Ovary (tissue), 10 donors: ENCODE measurements at places on chromosomes 3 and 15. TPM values are rescaled to one million over a fixed set of nuclear protein-coding genes. Genes with fewer than 3 reads are reported as not detected.

KIAA1143 gene
- 30.2 TPM for total RNA-seq

GOLGA6L4 gene
- total RNA-seq: 8.0 TPM

DNA sequence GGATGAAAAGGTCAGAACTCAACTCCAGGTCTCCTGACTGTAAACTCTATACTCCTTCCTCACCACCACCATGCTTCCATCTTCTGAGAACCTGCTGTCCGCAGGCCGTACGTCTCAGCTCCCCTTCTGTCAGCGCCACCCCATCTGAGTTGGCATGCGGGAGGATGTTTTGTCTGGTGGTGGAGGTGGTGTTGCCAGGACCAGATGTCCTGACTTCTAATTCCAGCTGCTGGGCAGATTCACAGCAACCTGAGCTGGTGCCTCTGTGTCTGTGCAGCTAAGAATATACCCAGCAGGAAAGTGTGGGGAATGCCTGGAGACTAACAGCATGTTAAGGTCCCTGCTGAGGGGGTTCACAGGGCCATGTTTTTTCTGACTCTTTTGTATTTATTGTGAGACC, 23.2 kb downstream of the PLA1A start:
- no peak for DNase-seq

GRCh38 chr15:72044956-72045355, 73.0 kb downstream of the MYO9A start:
- no peak for DNase-seq

RGMA gene
- 43.2 TPM for total RNA-seq

DNA sequence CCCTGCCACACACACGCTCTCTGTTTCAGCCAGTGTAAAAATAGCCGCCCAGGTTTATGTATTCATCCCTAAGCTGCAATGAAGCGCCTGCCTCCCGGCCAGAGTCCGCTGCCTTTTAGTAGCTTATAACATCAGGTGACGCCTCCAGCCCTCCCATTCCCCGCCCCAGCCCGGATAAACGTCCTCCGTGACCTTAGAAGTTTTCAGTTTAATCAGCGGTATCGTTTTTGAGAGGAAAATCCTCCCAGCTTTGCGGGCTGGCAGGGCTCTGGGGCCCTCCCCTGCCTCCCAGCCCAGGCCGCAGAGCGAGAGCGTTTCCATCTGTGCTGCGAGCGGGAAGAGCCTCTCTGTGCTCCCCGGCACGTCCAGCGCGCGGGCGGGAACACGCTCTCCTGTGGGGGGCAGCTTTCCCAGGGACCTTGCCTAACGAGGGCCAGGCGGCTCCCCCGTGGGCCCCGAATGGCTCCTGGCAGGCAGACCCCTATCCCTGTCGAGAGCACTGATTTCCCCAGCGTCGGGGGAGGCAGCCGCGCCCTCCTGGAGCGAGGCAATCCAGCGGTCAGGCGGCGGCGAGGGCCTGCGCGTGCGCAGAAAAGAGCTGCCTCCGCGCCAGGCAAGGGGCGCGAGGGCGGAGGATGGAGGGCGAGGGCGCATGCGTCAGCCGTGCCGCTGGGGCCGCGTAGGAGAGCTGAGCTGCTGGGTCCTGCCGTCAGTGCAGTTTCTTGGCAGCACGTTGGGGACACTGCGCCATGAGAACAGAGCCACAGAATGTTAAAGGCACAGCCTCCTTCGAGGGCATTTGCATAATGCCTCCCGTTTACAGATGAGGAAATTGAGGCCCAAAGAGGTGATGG, 71.1 kb downstream of the CCNL1 start:
- DNase-seq: peak; percentile 96

DNA sequence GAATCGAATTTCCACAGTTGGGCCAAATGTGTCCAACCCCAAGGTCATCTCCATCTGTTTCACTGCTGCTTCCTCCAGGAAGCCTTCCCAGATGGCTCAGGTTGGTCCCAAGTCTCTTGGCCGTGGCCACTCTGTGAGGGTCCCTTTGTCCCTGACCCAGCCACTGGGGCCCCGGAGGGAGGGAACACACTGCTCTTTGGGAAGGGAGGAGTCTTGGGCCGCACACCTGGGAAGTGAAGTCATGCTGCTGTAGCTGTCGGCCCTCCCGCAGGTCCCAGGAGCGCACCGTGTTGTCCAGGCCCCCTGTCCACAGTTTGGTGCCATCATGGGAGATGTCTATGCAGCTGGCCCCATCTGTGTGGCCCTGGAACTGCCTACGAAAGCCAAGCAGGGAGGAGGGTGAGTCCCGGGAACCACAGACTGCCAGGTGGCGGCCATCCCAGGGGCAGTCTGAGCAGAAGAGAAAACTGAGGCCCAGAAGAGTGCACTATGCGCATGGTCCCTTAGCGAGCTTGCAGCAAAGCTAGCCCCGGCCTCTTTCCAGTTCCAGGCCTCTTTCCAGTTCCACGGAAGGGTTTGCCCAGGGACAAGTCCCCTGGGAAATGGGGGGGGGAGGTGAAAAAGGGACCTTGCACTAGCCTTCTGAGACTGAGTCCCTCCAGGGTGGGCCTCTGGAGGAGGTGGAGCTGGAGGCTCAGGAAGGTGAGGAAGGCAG, 44.6 kb downstream of the TLE3 start:
- DNase-seq: peak; percentile 14

DNA sequence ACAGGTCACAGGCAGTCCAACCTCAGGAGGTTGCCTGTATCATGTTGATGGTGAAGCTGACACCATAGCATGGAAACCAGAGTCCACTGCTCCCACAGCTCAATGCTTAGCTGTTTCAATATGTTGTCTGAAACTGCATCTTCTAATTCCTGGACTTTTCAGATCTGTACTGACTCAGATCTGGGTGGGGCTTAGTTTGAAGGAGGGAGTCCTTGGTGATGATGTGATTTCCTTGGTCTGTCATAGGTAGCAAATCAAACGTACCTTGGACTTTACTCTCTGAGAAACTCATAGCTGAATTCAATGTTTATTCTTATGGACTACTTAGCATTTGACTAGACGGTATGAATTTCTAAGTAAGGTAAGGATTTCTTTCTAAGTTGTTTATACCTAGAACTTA, at the start of gene HHLA2:
TSS of gene HHLA2 (plus strand) at position 310 of the 400 bp plus-strand sequence. CDS start 55,266 bp downstream, outside the sequence.
- no peak for DNase-seq

GRCh38 chr3:187400756-187401155, 32.6 kb downstream of the RTP4 start:
- DNase-seq: no peak

DNA sequence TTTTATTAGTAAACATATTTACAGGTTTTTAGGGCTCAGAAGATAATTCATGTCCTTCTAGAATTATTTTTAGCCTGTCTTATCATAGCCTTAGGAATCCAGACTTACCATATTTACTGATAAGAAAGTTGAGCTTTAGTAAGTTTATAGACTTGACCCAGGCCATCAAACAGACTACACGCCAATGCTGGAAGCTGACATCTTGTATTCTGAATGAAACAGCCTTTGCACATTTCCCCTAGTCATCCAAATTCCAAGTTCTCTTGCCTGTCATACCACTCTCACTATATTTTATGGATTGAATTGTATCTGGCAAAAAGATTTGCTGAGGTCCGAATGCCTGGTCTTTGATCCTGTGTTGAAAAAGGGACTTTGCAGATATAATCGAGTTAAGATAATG, 58.6 kb downstream of the DRD3 start:
- DNase-seq: no peak

DNA sequence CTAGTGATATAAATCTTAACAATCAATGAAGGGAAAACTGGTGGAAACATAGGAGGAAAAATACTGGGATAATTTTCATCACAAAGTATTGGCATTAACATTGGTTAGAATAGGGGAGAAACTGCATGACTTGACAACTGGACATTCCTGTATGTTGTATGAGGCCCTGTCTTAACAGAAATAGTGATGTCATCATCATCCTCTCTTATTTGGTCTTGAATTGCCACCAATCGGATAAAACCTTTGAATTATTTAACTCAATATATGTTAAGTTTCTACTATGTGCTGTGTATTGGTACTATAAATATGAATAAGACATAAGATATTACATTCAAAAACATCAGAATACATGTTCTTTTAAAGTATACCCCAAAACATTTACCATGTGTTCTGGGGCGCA, 130.1 kb upstream of the CCDC54 start:
- no peak for DNase-seq

BSN gene
- 0.77 TPM for total RNA-seq

ITIH4 gene
- 7.4 TPM for total RNA-seq

SLC6A6 gene
- total RNA-seq: 32.5 TPM

DNA sequence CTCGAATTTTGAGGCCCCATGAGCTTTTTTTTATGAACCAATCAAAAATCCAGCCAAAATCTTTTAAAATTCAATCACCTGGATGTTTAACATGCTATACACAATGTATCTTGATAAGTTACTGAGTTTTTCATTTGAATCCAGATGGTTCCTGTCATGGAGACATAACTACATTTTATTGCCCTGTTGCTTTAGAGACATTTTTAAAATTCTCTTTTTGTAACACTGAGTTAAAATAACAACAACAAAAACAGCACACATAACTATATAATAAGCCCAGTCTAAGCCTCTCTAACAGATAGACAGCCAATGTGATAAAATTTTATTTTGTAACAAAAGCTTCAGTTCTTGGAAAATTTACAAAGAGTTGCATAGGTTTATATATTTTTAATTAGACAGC, 1.8 kb downstream of the PROK2 start:
- DNase-seq: no peak

- peak; percentile 72 for DNase-seq
Measured at GRCh38 chr3:48125013-48125705, 63.1 kb downstream of the CDC25A start.

GRCh38 chr3:70614111-70614510, 301.7 kb upstream of the MDFIC2 start:
- no peak for DNase-seq
